Activated naive CD4-positive, alpha-beta T cell treated with anti-CD3 and anti-CD28 coated beads, Interleukin-2, amount 50 U/mL, for 72 hours (primary cell): ENCODE measurements at places on chromosomes 1 and 21. TPM values are rescaled to one million over a fixed set of nuclear protein-coding genes. Genes with fewer than 3 reads are reported as not detected.

The AGPAT3 gene
- total RNA-seq: 21.2 TPM

The LCE3E gene
- total RNA-seq: not detected

The PROK1 gene
- not detected for total RNA-seq

The C1orf52 gene
- total RNA-seq: 21.0 TPM

The PDIK1L gene
- total RNA-seq: 12.9 TPM

The NOTCH2 gene
- 42.6 TPM for total RNA-seq

The ARHGAP29 gene
- not detected for total RNA-seq

The ELF3 gene
- total RNA-seq: 0.18 TPM

The KIAA0040 gene
- total RNA-seq: 23.4 TPM

- DNase-seq: no peak
Measured at GRCh38 chr1:197467881-197468280, 199.8 kb downstream of the CRB1 start.

- no peak for DNase-seq
Measured at GRCh38 chr1:31482482-31483011, 69.5 kb downstream of the SERINC2 start.

DNA sequence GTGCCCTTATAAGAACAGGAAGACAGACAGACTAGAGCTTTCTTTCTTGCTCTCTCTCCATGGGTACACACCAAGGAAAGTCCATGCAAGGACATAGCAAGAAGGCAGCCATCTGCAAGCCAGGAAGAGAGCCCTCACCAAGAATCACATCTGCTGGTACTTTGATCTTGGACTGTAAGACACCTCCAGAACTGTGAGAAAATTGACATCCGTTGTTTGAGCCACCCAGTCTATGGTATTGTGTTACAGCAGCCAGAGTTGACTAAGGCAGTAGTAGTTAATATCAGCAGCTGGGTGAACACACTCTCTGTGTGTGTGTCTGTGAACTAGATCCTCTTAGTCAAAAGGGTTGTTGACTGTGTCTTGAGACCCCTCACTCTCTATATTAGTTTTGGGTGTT lies 53.8 kb upstream of the PPP2R5A start:
- no peak for DNase-seq

DNA sequence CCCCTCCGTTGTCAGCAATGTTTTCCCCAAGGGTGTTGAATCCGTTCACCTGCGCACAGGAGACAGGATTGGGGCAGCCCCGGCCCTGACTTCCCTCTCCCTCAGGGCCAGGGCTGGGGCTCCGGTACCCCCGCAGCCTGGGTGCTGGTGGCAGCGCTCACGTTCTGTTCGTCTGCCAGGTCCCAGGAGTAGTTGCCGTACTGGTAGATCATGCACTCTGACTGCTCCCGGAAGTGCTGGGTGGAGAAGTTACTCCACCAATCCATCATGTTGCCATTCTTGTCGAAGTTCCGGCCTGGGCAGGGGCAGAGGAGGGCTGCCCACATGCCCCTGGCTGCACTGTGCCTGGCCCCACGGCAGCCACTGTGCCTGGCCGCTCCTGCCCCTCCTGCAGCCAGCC lies 6.1 kb downstream of the PRXL2B start:
- no peak for DNase-seq

DNA sequence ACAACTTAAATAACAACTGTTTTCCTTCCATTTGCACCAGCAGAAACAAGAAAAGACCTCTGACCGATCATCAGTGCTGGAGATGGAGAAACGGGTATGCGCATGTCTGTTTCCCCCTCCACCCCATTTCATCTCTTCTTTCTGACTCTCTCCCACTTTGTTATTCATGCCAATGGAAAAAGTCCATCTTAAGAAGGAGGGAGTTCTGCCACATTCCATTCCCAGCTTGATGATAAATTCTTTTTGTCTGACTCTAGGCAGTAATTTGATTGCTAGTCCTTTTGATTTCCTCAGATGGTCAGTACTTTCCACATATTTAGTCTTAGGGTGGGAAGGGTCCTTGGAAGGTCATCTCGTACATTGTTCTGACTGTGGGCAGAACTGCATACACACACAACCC lies 142.5 kb downstream of the SYT2 start:
- no peak for DNase-seq

DNA sequence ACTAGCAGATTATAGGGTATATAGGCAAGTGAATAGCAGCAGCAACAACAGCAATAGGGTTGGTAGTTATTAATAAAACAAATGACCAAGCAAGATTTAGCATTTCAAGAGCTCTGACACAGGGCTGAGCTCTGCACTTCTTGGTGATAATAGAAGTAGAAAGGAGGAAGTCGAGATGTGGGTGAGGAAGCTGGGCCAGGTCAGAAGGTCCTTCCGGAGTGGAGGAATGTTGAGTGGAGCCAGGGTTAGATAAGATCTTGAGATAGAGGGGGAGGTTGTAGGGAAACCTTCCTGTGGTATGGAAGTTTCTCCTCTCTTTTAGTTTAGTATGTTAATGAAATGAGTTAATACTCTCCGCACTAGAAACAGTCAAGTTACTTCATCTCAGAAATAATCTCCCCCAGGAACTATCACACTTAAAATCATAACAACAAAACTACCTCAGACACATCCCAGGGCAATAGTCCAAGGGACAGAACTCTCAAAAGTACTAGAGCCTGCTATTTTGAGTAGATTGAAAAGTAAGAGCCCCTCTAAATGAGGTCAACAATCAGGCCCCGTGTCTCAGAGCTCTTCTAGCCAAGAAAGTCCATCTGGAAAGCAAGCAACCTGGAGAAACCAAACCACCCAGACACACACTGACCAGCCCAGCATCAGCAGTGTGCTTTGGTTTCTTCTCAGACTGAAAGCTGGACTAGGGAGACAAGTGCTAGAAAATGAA lies 45.4 kb upstream of the ATP1B1 start:
- DNase-seq: no peak

DNA sequence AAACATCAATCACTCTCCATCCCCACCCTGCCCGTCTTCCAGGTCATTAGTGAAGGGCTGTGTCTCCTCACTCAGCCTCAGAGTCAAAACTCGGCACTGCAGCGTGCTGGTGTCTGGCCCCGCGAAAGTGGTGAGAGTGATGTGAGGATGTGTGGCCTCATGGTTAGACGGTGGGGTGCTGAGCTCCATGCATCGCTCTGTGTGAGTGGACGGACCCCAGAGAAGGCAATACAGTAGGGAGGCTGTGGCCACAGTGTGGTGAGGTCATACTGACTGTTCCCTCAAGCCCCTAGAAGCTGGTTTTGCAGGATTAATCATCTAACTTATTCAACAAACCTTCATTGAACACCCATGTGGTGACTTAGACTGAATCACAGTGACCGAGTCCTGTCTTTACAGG lies 329.9 kb upstream of the AJAP1 start:
- no peak for DNase-seq

DNA sequence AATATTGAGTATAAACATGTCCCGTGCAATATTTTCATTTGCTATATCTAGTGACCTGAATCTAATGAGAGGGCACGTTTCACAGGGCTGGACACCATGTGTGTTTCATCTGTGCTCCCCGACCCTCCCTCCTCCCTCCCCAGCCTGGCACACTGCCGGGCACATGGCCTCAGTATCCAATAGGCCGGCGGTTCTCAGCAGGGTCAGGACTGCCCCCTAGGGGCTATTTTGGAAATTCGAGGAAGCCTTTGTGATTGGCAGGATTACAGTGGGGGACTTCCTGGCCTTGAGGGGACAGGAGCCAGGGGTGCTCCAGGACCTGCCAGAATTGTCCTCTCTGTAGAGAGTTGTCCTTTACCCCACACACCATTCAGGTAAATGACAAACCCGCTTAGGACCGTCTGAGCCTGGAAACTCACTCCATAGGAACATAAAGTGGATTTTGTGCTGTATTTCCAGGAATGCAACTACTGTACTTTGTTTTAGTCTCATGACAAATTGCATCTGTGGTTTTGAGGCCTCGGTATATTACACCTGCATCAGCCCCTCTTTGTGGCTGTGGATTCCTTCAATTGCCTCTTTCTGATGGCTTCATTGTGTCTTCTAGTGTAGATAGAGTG lies 109.5 kb upstream of the SIM2 start:
- DNase-seq: no peak

DNA sequence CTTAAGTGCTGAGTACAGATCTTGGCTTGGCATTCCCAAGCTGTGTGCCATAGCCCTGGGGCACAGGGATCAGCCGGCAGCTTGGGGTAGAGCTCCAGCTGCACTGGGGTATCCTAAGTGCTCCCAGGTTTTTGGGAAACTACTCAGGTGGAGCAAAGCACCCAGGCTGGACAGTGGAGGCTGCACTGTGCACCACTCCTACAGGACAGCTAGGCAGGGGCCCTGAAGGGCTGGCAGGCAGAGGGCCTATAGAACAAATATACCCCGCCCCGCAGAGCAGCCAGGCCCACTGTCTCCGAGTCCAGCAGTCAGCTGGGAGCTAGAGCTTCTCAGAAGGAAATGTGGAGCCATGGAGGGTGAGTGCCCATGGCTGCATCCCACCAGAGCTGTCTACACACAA lies 691.7 kb upstream of the ADGRL2 start:
- no peak for DNase-seq

DNA sequence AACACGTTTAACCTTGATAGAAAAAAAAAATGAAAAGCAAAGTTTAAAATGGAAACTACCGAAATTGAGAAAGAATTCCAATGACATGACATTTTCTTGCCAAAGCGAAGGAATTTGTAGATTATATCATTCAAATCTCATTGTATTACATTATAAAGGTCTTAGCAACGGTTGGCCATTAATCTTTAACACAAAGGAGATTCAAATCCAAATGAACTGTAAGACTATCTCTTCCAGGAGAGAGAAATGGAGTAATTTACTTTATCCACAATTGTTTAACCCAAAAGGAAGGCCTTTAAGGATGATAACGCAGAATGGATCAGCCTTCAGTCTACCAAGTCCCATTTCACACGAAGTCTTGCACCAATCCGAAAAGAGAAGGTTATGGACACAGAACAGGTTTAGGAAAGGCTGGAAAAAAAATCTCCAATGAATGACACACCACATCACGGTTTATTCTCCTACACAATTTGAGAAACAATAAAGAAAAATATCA lies 1.5 kb downstream of the ENAH start:
- no peak for DNase-seq

- no peak for DNase-seq
Measured at GRCh38 chr1:59333626-59334277, 36.9 kb downstream of the FGGY start.

GRCh38 chr1:112251766-112252506 lies 144.1 kb upstream of the CTTNBP2NL start:
- no peak for DNase-seq

DNA sequence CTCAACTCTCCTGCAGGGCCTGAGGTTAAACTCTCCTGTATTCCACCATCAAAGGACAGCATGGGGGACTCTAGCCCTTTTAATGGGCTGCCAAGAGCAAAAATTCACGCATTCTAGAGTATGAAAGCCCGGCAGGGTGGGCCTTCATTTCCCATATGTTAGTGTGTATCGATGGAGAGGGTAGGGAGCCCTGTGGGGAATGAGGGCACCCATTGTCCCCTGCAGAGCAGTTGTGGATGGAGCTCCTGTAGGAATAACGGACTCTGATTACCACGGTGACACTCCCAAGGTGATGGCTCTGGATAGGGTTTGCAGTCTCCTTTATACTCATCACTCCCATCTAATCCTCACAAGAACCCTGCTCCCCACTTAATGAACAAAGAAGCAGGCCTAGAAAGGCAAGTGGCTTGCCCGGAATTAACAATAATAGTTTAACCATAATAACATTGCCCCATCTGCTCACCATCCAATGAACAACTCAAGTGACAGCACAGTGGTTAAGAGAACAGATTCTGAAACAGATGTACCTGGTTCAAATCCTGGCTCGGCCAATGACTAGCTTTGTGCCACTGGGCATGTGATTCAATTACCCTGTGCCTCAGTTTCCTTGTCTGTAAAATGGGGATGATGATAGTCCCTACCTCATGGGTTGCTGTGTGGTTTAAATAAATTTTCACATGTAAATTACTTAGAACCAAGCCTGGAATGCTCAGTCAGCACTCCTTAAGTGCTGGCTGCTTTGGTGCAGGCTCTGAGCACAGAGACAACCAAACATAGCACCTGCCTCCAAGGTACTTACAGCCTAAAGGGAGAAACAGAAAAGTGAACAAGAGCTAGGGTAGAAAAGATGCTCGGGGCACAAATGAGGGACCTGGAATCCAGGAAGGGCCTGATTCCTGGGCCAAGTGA lies 29.0 kb downstream of the HIVEP3 start:
- no peak for DNase-seq

DNA sequence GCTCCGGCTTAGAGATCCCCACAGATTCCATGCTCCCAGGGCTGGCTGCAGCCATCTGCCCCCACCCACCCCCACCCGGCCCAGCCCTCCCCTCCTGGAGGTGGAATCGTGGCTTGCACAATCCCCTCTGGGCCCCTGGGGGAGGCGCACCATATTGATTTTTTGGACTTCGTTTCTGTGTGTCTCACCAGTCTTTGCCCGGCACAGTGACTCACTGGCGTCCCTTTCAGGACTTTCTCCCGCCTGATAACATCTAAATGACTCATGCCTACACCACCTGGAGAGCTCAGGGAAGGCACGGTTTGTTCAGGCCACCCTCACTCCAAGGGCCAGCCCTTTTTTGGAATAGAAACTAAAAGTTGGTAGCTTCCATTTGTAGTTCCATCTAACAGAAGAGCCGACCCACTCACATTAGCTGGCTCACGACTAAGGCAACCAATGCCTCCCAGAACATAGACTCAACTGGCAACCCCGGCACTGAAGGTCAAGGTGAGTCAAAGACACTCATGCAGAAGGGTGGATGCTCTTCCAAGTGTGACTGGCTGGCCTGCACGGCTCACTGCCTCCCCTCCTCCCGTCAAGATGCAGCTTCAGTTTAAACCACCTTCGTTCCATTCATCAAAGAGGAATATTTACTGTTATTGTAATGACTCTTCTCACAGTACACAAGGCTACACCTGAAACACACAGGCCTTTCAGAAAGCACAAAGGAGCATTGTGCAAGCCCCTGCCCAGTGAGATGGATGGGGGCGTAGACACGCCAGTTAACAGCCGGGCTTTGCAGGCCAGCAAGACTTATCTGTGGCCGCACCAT lies 18.1 kb upstream of the ETS2 start:
- no peak for DNase-seq

DNA sequence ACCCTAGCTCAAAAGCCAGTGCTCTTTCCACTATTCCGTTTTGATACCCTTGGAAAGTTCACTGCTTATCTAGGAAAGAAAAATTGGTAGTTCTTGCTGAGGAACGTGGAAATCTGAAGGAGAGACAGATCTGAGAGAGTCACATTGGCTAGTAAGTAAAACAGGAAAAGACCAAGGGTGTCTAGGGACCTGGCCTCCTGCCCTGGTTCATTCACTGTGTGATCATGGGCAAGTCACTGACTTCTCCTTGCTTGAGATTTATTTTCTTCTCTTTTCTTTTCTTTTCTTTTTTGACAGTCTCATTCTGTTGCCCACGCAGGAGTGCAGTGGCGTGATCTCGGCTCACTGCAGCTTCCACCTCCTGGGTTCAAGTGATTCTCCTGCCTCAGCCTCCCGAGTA lies 90.8 kb downstream of the NFIA start:
- DNase-seq: no peak

DNA sequence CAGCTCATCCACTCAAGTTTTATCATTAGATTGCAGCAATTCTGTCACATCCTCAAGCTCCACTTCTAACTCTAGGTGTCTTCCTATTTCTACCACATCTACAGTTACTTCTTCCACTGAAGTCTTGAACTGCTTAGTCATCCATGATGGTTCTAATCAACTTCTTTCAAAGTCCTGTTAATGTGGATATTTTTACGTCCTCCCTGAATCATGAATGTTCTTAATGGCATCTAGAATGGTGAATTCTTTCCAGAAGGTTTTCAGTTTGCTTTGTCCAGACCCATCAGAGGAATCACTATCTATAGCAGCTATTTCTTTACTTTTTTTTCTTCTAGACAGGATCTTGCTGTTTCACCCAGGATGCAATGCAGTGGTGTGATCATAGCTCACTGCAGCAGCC lies 78.0 kb upstream of the RNPC3 start:
- DNase-seq: no peak
